ENCODE measurements at places on chromosomes 1 and 21.
A peak's percentile ranks its signal among the peaks of the same experiment; 100 is the strongest.

DNA sequence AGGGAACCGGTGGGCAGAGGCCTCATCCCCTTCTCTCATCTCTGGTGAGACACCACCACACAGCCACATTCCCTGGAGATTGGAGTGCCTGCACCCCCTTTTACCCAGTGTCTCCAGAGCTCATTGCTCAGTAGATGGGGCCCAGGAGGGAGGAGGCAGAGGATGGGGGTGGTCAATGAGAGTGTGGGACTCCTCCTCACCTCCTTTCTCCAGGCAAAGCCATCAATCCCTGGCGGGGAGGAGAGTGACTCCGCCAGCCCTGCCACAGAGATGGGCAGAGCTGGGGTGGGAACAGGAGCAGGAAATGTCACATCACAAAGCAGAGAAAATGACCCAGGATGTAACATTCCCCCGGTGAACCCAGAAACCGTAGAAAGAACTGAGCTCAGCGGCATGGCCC lies 117.2 kb downstream of the MATN1 start:
- DNase-seq: no peak

DNA sequence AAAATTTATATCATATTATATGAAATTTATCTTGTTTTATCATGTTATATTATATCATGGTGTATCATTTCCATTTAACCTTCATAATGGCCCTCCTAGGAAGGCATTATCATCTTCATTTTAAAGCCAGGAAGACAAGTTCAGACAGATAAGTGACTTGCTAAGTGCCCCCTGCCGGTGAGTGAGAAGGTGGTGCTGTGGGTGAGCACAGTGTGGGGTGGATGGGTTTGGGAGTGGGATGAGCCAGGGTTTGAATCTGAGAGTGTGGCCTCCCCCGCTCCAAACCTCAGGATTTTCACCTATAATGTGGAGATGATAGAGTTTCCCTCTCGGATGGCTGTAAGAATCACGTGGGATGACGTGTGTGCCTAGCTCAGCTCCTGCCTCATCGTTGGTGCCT lies 108.7 kb upstream of the IGSF21 start:
- DNase-seq: no peak

GRCh38 chr1:169891539-169891885 lies 2.2 kb downstream of the SCYL3 start:
- DNase-seq: no peak

DNA sequence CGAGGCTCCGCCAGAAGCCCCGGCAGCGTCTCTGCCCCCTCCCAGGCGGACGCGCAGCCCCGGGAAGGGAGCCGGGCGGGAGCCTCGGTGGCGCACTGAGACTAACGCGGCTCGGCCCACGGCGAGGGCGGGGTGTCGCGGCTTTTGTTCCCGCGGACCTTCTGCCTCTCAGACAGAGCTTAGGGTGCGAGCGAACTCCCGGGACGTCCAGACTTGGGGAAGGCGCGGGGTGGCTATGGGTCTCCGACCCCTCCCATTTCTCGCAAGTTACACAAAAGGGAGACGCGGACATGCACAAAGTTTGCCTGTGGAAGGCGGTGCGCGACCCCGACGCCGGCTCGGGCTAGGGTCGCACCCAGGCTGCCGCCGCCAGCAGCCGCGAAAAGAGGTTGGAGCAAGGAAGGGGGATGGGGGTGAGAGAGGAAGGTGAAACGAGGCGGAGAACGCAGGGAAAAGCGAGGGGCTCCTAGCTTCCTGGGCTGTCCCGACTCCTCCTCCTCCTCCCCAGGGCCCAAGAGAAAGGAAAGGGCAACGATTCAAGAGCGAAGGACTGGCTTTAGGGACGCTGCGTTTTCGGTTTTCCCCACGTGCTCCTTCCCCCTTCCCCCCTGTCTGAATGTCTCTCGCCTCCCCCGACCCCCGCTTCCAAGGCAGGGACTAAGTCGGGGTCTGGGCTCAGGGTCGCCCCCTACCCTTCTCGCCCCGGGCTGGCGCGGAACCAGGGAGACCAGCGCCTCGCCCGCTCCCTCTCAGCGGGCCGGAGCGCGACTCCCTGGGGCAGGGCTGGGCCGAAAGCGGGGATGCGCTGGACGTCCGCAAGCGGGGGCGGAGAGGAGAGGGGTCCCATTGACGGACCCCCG lies 729 bp downstream of the APP start:
- DNase-seq: peak; percentile 75

- DNase-seq: no peak
These were observed 37.7 kb upstream of the IGSF21 start for GRCh38 chr1:18069903-18070302.

DNA sequence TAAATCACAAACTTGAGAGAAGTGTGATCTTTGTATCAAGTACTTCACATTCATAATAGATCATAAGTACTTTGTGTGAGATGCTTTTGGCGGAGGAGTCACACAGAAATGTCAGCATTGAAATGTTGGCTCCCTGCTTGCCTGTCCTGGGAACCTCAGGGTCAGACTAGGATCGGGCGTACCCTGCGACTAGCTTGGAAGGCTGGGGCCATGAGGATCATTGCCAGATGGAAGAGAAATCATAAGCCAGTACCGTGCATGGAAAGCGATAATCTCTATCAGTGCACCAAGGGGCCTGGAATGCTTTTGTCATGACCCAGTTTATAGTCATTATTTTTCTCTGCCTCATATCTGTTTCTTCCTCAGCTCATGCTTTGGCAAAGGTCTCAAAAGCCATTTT lies 35.5 kb downstream of the MTR start:
- DNase-seq: no peak

- no peak for DNase-seq
These were observed 431 bp downstream of the MTARC1 start for GRCh38 chr1:220787069-220787619.

- DNase-seq: no peak
These were observed 96.6 kb upstream of the RUNX1 start for GRCh38 chr21:35145626-35146233.

- no peak for DNase-seq
These were observed 6.4 kb downstream of the DSTYK start for GRCh38 chr1:205205055-205205454.

GRCh38 chr1:68142036-68142435 lies 90.3 kb downstream of the WLS start:
- peak; percentile 30 for DNase-seq

- no peak for DNase-seq
These were observed 204.1 kb downstream of the GABPA start for GRCh38 chr21:25938658-25939395.

- DNase-seq: peak; percentile 6
These were observed at the start of gene TTC34 for GRCh38 chr1:2801535-2802291. Gene TTC34 (minus strand): TSS chr1:2801693. CDS start chr1:2800827, 866 bp downstream.

DNA sequence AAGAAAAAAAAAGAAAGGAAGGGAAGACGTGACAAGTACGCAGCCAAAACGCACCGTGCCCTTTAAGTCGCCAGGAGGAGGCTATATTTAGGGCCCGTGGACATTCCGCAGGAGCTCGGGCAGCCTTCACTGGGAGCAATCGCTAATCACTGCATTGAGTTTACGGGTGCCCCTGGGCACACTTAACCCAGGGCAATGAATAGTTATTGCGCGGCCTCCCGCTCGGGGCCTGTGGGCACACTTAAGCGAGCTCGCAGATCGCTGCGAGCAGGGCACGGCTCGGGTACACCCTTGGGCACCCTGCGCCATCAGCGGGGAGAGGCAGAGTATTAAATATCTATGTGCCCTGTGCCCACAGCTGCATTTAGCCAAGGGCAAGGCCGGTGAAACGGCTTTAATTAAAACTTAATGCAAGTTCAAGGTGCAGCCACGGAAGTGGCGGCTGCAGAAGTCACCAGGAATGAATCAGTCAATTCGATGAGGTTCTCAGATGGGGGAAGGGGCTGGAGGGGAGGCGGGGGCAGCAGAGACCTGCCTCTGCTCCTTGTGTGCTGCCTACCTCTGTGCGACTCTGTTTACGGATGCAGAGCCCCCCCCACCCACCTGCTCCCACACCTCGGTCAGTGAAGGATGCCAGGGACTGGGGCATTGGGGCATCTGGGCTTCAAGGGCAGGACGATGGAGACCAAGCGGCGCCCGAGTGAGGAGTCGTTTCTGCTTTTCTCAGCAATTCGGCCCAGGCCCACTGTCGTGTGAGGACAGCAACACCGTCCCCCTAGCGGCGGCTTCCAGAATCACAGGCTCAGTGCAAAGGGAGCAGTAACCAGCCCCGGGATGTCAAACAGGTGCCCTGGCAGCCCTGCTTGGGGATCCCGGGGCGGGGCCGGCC lies 51.8 kb upstream of the TARDBP start:
- DNase-seq: peak; percentile 60

DNA sequence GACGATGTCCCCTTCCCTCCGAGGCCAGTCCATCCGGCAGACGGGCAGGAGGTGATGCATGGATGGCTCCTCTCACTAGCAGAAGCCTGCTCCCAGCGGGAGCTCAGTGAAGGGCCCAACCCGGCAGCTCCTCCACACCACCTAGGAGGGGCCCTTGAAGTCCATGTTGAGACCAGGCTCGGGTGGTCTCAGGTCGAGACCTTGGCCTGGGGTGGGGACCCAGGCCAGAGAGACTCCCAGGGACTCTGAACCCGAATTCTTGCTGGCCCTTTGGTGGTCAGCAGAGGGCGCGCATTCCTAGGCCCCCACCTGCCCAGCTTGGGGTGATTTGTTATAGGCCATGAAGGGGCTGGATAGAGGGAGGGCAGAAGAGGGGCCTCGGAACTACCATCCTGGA lies 642 bp upstream of the NT5C1A start:
- no peak for DNase-seq

GRCh38 chr1:61531716-61532115 lies 193.2 kb downstream of the TM2D1 start:
- no peak for DNase-seq

GRCh38 chr1:200184196-200184595 lies 156.7 kb downstream of the NR5A2 start:
- DNase-seq: peak; percentile 74

- DNase-seq: no peak
These were observed 6.5 kb upstream of the TFF2 start for GRCh38 chr21:42357307-42357706.

GRCh38 chr1:40317394-40318074 lies 448 bp upstream of the COL9A2 start:
- DNase-seq: no peak

GRCh38 chr1:232707142-232707541 lies 77.2 kb upstream of the SIPA1L2 start:
- no peak for DNase-seq

- DNase-seq: no peak
These were observed 24.5 kb upstream of the COQ8A start for GRCh38 chr1:226915672-226915995.

GRCh38 chr1:48082271-48082962 lies 85.2 kb upstream of the TRABD2B start:
- no peak for DNase-seq

GRCh38 chr1:229636042-229636441 lies 10.0 kb downstream of the URB2 start:
- no peak for DNase-seq

DNA sequence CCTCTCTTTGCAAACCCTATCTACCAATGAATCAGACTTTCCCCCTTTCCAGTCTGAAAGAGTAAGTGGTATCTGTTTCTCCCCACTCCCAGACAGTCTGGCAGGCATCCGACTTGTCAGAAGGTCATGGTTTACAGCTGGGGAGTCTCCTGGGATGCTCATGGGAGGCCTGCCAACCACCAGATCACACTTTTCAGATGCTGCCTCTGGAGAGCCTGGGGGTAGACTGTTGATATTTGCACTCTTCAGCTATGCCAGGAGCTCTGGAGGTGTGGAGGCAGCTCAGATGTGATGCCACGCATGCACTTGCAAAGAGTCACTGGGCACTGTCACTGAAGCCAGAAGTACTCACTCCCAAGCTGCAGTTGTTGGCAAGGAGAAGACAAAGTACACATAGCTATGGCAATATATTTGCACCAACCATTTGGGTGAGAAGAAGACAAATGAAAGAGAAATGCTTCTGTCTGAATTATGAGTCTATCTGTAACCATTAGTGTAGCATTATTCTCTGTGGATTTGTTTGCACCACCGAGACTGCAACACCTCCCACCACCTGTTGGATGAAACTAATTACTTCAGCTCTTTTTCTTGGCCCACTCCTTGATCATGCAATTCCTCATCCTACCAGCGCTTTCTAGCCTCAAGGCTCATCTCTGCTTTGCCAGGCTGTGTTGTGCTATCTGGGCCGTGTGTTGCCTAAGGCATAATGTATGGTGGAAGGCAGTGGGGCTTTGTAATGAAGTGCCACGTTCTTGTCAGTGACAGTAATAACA lies 133.0 kb upstream of the SPAG17 start:
- DNase-seq: no peak

DNA sequence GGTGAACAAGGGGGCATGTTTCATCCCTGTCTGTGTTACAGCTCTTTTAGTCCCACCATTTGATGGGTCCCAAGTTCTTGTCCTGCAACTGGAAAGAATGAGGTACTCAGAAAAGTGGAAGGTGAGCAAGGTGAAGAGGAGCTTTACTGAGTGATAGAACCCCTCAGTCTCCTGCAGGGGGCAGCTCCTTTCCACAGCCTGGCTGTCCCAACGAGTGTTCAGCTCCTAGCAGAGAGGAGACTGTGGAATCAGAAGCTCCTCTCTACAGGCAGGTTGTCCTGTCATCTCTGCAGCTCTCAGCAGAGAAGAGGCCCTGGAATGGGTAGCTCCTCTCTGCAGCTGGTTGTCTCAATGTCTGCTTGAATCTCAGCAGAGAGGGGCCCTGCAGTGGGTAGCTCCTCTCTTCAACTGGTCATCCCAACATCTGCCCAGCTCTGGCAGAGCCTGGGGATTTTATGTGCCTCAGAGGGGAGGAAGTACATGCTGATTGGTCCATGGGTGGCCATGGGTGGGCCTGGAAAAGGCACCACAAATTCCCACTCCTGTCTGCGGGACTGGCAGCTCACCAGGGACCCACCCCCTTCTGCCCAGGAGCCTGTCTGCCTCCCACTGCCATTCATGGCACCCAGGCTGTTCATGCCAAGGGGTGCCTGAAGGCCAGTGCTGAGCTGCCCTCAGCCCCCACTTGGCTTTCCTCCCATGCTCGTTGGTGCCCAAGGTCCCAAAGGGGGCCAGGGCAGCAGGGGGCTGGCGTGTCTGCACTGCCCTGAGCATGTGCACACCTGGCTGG lies 25.7 kb downstream of the LDLRAD1 start:
- DNase-seq: no peak

- DNase-seq: no peak
These were observed 63.0 kb upstream of the ID3 start for GRCh38 chr1:23622284-23622683.

DNA sequence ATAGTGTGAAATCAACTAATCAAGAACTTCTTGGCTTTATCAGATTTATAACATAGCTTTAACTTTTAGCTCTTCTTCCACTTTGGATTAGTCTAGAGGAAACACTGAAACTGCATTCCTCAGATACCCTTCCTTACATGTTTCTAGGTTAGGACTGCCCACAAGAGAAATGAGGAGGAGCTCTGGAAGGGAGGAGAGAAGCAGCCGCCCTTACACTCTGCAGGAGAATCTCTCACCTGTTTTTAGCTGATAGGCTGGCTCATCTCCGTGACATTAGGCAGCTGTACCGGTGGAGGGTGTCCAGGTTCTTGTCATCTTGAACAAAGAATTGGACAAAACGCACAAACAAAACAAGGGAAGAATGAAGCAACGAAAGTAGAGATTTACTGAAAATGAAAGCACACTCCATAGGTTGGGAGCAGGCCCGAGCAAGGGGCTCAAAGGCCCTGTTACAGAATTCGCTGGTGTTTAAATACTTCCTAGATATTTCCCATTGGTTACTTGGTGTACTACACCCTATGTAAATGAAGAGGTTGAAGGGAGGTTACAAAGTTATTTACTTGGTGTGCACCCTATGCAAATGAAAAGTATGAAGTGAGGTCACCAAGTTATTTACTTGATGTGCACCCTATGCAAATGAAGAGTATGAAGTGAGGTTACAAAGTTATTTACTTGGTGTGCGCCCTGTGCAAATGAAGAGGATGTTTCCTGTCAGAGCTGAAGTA lies 524.9 kb upstream of the CHRM3 start:
- no peak for DNase-seq

GRCh38 chr1:183569801-183570200 lies 20.5 kb downstream of the NCF2 start:
- no peak for DNase-seq
